ENCODE measurements at places on chromosomes 5 and 9.

GRCh38 chr9:85927076-85927475 lies 13.9 kb upstream of the NAA35 start:
- DNase-seq = no peak

DNA sequence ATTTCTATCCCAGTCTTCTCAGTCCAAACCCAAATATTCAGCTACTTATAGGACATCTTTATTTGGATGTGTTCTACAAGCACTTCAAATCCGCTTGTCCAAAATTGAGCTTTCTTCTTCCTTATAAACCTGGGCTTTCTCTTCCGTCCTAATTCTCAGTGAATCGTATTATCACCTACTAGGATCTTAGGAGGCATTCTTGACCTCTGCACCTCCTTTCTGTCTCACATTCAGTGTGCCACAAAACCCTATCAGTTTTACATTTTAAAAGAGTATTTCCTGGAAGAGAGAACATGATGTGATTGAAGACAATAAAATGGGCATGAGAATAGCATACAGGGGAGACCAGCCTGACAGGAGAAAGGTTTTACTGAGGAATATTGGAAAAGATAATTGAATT lies 16.8 kb upstream of the GNE start:
- no peak for DNase-seq

DNA sequence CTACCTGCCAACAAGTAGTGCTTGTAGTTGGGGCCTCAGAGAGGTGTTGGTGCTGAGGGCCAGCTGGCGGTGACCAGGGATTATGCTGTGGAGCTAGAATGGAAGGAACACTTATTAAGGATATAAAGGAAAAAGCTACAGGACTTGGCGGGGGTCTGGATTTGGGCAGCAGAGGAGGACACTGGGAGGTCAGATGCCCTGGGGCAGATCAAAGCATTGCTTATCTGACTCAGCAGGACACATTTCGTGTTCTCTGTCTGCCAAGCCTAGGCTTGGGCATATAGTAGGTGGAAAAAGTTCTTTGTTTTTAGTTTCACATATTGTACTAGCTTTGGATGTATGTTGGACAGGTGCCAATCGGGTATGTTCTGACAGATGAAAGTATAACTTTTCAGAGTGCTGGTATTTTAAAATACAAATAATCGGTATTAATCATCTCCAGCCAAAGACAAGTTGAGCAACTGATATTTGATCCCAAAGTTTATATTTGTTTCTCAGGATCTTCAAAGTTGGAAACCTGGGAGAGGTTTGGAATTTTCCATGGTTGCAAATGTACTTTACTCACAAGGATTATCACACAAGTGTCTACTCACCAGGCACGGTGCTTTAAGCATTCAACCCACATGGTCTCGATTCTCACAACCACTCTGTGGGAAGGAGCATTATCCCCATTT lies 69.4 kb downstream of the IQGAP2 start:
- DNase-seq = no peak

DNA sequence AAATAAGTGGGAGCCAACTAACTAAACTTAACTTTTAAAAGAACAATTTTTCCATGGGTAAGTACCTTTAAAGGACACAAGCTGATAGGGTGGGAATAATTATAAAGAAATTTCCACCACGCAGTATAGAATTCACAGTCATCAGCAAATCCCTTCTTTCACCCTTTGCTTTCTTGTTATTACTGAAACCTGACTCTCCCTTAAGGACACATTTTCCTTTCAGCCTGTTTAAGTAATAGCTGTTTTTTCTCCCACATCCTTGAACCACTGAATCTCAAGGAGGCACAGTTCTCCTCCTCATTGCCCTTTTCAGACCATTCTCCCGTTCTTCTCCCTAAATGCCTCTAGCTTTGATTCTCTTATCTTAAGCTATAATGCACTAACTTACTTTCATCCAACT lies 6.3 kb downstream of the C5orf15 start:
- DNase-seq = no peak

DNA sequence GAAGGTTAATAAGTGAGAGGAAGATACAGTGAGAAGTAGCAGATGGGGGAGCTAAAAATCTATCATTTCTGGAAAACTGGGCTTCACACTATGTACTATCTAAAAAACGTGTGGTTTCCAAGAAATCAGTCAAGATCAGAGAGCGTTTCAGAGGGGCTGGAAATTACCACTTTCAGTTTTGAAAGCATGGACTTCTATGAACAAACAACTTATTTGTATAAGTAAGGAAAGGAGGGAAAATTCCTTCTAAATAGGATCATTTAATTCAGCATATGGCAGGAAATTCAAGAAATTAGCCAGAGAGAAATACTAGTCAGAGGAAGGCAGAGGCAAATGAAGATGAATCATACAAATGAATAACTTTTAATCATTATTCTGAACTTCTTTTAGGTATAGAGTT lies 11.3 kb downstream of the TNC start:
- DNase-seq = no peak

DNA sequence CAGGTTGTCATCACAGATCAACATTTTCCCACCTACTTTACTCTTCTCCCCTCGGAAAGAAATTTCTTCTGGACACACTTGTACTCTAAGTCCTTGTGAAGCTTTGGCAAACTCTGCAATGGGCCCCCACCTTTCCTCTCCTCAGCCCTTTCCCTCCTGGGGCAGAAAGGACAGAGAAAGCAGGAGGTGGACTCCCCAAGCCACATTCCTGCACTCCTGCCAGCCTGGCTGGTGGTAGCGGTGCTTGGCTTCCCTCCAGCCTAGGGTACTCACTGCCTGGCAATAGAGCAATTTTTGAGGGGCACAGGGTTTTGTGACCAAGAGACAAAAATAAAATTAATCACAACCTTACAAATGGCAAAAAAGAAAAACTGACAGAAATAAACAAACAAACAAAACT lies 451.4 kb downstream of the ZSWIM6 start:
- DNase-seq = no peak

GRCh38 chr9:89669361-89669842 lies 64.6 kb downstream of the GADD45G start:
- DNase-seq = no peak

DNA sequence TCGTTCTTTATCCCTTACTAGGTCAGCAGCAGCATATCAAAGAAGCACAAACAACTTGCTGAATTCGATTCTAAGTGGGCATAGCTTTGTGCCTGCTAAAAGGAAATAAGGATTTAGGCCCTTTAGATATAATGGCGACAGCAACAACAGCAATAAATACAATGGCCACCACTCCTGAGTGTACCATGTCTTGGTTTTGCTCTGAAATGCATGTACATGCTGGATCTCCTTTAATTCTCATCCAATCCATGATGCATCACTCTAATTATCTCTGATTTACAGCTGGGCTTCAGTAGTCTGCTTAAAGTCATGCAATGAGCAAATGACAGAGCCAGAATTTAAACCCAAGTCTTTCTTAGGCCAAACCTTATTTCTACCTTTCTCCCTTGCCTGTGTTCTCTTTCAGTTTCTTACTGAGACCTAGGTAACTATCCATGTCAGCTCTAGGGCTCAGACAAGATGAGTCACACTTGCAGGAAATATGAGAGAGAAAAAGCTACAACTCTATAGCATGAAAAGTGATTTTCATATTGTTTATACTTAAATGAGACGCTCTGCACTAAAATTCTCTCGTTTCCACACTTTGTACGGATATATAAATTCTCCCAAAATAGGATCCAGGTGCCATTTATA lies 111.8 kb downstream of the HMHB1 start:
- no peak for DNase-seq

DNA sequence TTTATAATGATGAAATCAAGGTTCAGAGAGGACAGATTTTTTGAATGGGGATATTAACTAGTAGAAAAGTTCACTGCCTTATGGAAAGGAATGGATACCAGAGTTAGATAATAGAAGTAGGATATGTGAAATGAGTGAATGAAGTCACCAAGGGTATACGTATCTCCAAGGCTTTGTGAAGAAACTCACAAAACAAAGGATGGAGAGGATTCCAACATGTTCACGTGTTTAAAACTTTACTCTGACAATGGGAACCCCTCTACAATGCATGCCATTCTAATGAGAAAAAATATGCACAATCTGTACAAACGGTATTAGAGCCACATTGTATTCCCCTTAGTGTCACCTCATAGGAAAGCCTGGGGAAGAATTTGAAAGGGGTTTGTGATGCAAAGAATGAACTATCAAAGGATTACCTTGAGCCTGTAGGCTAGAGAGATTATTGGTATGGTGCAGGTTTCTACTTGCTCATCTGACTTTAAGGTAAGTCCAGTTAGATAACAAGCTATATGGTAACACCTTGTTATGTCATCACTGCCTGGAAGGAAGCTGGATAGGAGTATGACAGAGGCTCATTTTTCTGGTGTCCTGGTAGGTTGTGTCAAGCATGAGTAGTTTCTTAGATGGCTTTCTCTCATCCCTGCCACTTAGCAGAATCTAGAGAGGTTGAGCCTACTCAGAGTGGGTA lies 250.3 kb upstream of the SEMA6A start:
- no peak for DNase-seq

DNA sequence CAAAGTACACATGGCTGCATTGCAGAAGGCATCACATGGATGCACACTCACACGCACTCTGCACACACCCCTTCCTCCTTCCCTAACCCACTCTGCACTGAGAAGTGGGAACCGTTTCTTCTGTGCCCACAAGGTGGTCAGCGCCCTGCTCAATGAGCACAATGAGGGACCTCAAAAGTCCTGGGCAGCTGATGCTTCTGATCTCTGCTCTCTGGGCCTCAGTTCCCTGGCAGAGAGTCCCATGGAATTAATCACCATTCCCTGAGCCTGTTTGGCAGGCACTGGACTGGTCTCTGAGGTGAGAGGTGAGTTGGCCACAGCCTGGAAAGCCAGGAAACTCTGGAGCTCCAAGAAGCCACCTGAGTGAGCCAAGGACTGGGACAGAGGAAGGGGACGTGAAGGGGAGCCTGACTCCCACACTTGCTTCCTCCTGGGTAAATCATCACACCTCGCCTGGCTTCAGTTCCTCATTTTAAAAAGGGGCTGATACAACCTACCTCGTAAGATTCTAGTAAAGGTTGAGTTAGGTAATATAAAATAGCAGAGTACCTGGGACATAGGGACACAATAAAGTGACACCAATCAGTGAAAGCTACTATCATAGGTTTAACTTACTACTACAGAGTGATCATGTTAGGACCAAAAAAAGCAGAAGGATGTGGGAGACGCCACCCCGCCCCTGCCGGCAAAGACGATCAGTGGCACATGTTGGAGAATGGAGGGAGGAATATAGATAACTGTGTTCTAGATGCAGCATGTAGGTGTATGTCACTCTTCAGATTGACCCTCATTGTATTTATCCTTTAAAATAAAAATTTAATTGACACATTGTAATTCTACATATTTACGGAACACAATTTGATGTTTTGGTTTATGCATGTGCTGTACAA lies 21.1 kb upstream of the IGFBPL1 start:
- no peak for DNase-seq

DNA sequence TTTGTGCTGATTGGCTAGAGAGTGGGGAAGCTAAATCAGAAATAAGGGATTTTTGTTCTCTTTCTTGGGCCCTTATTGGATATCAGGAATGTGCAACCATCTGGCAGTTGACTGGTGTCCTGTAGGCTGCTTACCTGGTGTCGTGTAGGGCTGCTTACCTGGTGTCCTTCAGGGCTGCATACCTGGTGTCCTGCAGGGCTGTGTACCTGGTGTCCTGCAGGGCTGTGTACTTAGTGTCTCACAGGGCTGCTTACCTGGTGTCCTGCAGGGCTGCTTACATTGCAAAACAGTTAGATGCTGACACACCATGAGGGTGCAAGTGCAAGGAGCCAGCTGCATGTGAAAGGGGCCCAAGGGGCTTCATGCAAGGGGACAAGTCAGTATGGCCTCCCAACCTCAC lies 249.3 kb downstream of the ICE1 start:
- no peak for DNase-seq

DNA sequence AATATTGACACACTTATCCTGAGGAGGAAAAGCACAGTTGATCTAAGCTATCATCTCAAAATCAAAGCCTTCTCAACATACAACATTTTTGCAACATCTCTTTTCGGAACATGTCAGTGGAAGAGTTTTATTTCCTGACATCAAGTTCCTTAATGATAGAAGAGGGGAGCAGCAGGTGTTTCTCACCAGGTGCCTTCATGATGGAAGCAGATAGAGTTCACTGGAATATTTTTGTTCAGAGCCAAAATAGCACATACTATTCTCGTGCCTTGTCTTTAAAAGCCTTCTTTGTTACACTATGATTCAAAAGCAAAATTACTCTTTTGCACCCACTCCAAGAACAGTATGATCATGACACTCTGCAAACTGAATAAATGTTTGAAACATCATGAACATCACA lies 176.9 kb upstream of the CCNG1 start:
- no peak for DNase-seq

- no peak for DNase-seq
These were observed 2.8 kb upstream of the CMYA5 start for GRCh38 chr5:79686799-79687198.

DNA sequence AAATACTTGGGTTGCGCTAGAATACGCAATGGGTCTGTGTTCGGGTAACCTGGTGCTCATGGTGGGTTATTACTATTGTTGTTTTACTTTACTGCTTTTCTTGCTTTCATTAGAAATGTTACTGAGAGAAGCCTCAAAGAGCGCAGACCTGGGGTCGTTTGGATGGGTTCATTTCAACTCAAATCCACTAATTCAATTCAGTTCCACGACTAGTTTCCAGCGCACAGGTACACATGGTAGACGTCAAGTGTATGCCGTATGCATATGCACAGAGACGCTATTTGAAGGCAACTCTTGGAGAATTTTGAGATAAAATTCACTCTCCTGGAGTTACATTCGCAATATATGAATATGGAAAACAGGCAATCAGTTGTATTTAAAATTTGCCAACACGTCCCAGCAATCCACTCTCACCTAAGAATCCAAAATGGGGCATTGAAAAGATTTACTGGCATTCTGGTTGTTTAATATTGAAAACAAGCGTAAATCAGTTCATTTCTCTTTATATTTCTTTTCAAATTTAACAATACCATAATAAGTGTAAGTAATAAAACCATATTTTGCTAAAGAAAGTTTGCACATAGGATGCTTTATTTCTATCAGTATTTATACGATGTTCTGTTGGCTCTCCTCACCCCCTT lies 4.4 kb upstream of the PAX5 start:
- no peak for DNase-seq

DNA sequence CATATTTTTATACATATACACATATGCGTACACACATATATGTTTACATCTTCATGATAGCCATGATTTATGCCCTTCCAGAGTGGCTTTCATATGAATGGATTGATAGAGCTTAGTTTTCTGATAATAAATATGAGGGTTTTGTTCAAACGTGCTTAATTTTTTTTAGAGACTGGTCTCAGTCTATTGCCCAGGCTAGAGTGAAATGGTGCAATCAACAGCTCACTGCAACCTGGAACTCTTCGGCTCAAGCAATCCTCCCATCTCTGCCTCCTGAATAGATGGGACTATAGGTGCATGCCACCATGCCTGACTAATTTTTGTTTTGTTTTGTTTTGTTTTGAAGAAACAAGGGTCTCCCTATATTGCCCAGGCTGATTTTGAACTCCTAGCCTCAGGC lies 48.6 kb upstream of the ZSWIM6 start:
- DNase-seq = no peak
